ENCODE measurements at places on chromosomes 2 and 18. TPM values are rescaled to one million over a fixed set of nuclear protein-coding genes. Genes with fewer than 3 reads are reported as not detected.
A peak's percentile ranks its signal among the peaks of the same experiment; 100 is the strongest.

The FBXO36 gene
- total RNA-seq, result 2.9 TPM

DNA sequence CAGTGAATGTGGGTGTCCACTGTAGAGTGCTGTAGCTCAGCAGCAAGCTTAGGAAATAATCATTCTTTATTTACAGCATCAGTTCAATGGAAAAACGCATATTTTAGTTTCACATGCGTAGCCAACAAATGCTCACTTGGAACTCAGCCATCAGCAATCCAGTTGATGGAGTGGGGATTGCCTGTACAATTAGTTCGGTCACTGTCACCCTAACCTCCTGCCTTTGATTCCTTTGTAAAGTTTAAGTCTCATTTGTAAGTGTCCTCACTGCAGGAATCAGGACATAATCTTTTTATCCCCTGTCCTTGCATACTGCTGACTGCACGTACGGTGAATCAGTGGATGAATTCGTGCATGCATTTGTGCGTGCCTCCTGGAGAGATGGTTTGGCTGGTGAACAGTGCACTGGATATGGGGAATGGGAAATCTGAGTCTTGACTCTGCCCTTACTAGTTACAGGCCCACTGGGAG is 55.9 kb downstream of the RAB31 start:
- no peak for DNase-seq

DNA sequence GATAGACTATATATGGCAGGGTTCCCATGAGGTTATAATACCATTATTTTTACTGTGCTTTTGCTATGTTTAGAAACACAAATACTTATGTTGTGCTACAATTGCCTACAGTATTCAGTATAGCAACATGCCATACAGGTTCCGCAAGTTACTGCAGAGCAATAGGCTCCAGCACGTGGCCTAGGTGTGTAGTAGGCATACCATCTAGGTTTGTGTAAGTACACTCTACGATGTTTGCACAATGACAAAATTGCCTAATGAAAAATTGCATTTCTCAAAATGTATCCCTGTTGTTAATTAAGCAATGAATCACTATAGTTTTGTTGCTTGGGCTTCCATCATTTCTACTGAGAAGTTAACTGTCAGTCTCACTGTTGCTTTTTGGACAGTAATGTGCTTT is 9.8 kb downstream of the CD302 start:
- DNase-seq, result no peak

DNA sequence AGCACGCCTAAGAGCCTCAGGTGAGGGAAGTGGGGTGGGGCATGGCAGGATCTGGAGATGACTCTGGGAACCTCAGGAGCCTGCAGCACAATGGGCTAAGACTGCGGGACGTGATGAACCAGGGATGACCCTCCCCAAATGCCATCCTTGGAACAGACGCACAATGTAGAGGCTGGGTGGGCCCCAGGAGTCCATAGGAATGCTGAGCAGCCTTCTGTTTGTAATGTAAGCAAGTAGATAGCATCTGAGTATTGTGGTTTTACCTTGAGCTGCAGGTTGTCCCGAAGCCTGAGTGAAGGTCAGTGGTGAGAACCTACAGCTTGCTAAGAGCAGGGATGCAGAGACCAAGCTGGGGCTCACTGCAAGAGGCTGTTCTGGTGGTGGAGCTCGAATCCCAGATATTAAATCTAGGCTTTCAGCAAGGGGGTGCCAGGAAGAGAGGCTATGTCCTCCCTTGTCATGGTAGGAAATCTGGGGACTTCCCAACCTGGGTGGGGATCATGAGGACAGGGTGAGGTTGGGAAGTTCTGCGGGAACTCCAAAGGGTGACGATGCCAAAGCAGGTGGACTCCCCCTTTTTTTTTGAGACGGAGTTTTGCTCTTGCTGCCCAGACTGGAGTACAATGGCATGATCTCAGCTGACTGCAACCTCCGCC is 5.8 kb downstream of the SCTR start:
- DNase-seq, result no peak

GRCh38 chr2:118830118-118830517 is 17.3 kb downstream of the EN1 start:
- no peak for DNase-seq

- no peak for DNase-seq
Measured at GRCh38 chr2:105761931-105762515, 17.3 kb downstream of the NCK2 start.

DNA sequence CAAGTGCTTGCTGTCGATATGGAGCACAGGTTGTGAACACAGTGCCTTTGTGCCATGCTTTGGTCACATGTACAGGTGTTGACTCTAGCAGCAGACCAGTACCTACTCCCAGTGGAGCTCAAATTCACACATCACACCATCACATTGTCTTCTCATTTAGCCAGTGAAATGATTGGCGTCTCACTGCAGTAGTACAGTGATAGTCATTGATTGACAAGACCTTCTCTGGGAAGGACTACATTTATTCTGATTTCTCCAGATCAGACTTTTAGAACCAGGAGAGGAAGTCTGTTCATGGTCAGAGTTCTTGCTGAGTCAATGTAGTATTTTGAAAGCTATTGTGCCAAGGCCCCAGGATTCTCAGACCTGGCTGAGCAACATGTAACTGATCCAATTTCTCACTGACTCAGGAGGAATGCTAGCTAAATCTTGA is 75.2 kb downstream of the FMNL2 start:
- DNase-seq, result no peak

GRCh38 chr2:74789271-74789670 is 44.7 kb upstream of the HK2 start:
- DNase-seq, result no peak

DNA sequence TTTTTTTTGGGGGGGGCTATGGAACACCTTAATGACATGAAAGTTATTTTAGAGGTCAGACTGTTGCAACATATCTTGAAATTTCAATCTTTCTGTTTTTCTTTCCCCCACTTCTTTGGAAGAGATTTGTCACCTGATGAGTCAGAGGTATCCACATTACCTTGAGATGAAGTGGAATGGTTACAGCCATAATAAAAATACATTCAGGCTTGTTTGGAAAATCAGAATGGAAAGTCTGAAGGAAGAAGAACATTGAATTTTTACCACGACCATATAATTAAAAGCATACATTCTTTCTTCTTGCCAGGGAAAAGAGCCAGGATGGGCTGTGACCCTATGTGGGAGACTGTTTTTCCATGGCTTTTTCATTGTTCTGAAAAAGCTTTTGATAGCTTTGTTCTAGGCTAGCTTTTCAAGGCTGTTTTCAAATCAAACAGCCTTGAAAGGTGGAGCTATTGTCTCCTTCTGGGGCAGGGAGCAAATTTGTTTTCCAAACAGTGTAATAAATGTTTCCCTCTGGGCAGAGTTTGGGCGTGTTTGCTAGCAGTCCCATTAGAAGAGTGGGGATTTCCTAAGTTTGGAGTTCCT is 2.3 kb upstream of the GTF3C3 start:
- DNase-seq, result no peak

- DNase-seq, result peak; percentile 69
Measured at GRCh38 chr18:9334973-9335696, 562 bp downstream of the TWSG1 start.

The PIGN gene
- 23.7 TPM for total RNA-seq

DNA sequence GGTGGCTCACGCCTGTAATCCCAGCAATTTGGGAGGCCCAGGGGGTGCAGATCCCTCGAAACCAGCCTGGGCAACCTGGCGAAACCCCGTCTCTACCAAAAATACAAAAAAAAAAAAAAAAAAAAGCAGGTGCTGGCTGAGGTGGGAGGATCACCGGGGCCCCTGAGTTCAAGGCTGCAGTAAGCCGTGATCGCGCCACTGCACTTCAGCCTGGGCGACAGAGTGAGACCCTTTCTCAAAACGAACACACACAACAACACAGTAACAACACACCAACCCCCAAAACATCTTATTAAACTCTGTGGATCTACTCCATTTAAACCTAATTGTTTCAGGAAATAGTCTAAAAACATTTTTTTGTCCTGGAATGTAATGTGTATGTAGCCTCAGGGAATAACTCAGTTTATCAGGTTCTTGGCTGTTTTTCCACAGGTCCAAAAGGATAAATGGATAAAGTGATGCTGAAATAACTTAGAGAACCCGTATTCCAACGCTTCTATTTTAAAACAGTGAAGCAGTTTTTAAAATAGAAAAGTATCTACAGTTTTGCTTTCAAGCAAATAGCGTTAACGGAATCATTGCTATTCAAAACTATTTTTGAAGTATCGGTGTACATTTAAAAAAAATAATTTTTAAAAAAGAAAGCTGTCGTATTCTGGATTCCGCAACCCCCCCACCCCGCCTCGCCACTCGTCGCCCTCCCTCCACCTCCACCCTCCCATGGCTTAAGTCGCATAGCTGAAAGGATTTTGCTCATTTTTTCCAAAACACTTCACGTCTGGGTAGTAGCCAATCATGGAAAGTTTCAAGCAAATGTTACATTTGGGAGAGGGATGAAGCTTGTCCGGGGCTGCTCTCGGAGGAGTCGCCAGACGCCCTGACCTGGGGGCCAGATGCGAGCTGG is 895 bp upstream of the GLS start:
- DNase-seq, result peak; percentile 8

The CCL20 gene
- total RNA-seq, result not detected

The C2orf15 gene
- 2.1 TPM for total RNA-seq

The ATOH8 gene
- total RNA-seq, result not detected

The SERPINB5 gene
- not detected for total RNA-seq

The MBD1 gene
- 44.1 TPM for total RNA-seq

GRCh38 chr2:45218931-45219339 is 209.7 kb upstream of the SIX2 start:
- DNase-seq, result no peak
